ENCODE measurements at places on chromosomes 1 and 21.

DNA sequence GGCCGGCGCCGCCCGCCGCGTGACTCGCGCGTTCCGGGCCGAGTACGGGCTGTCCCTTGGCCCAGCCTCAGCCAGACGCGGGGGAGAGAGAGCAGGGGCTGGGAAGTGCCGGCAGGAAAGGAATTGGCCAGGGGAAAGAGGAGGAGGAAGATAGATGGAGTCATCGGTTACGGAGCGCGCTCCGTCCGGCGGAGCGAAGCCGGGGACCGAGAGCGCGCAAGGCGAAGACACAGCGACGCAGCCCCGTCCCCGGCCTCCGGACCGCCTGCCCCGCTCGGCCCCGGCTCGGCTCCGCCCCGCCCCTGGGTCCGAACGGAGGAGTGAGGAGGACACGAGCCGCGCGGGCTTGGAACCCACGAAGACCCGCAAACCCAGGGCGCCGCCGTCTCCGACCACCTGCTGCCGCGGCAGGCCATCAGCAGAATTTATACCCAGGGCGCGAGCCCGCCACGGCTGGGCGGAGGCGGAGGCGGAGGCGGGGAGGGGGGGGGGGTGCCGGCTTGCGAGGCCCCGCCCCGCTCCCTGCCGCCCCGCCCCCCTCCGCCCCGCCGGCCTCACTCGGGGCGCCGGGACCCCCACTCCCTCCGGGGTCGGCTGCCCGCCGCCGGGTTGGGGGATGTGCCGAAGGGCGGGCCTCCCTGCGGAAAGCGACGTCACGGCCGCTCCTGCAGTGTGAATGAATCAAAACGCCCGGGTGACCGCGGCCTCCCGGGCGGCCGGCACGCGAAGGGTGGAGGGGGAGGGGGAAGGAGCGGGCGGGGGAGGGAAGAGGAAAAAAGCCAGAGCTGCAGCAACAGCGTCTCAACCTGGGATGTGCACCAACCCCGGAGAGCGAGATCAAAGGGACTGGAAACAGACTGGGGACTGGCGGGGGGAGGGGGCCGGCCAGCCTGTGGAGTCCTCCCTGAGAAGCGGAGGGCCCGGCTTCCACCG, at the start of gene LHX4:
LHX4 (plus strand) TSS at position 782 of the 933 bp plus-strand sequence. CDS start 266 bp downstream, outside the sequence.
- no peak for DNase-seq

- no peak for DNase-seq
Observed at GRCh38 chr1:5874416-5875110, 117.7 kb downstream of the NPHP4 start.

GRCh38 chr1:17984583-17984982, 123.0 kb upstream of the IGSF21 start:
- no peak for DNase-seq

GRCh38 chr1:235057385-235058306, 71.0 kb downstream of the TOMM20 start:
- no peak for DNase-seq

Measured in activated CD4-positive, CD25-positive, alpha-beta regulatory T cell (primary cell).